ENCODE measurements at places on chromosomes 11 and 22.

DNA sequence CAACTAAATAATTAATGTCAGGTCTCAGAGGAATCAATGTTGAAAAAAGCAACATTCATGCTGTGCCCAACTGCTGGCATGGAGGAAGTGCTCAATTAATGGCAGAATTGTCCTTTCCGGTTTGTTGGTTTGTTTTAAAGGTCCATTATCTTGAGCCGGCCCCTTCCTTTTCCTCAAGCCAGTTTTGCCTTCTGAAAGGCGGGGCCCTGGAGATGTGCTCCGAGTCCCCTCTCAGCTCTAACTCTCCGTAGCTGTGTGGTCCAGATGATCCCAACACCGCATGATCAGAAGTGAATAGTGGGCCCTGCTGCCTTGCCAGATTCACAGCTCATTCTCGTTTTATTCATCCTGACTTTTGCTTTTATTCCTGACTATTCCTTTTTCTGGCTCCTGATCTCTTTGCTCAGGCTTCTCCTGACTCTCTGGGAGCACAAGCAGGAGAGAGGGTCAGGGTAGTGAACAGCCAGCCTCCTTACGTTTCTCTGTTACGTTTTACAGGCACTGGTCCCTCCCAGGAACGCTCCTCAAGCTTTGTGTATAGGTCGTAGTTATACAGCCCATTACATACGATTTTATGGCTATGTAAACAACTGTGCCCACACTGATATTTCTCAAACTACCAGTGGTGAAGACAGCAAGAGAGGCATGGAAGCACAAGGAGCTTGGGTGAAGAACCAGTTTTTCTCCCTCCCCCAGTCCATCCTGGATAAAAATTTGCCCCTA lies 265.9 kb downstream of the LARGE1 start:
- no peak for DNase-seq

DNA sequence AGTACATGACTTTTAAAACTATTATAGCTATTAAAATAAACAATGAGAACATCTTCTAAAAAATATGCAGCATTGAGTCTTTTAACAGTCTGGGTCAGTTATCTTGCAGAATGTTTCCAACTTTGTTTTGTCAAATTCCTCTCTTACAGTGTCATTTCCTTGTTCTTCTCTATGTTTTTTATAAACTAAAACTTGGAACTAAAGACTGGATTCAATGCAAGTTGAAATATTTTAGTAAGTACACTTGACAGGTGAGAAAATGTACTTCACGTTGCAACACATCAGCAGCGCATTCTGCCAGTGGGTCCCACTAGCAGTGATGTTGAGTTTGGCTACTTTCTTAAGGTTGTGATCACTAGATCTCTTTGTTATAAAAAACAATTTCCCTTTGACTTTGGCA lies 1407.6 kb upstream of the RAG2 start:
- DNase-seq: no peak

DNA sequence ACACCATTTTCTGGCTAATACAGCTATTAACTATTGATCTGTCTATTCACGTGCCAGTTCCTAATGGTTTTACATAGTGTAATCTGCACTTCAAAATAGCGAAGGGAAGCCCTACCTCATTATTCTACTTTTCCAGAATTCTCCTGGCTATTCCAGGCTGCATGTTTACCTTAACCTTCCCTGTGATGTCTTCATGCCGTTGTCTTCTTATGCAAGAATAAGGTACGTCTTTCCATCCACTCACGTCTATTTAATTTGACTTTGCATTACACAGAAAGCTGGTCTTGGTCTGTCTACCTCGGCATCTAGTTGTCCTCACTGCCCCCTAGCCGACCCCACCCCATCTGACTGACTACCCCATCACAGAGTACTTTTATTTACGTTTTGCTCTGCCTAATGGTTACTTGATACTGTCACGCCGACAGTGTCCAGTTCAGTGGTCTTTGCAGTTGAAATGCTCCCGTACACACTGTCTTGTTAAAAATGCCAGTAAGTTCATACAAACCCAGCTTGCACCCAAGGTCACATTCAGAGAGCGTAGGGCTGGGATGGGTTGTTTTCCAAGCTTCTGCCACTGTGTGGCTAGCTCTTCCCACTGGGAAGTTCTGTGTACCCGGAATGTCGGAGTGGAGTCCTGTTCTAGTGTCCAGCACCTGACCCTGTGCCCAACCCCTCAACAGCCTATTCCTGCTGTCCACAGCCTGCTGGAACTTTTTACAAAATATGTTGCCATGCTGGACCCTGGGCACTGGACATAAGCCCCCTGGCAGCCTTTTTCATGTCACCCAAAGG lies 15.0 kb downstream of the NEAT1 start:
- DNase-seq: no peak

DNA sequence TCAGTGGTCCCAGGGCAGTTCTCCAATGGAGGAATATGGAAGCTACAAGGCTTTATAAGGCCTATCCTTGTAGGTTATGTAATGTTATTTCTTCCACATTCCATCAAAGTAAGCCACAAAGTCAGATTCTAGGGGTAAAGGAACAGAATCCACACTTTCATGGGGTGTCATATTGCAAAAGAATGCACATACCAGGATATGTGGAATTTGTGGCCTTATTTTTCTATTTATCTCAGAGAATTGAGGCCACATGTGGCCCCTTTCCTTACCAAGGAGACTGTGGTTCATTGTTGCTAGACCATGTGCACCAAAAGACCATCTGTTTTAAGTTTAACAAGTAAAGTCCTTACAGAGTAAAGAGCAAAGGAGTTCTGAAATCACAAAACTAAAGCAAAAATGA lies 12.9 kb downstream of the LRRC4C start:
- DNase-seq: no peak

DNA sequence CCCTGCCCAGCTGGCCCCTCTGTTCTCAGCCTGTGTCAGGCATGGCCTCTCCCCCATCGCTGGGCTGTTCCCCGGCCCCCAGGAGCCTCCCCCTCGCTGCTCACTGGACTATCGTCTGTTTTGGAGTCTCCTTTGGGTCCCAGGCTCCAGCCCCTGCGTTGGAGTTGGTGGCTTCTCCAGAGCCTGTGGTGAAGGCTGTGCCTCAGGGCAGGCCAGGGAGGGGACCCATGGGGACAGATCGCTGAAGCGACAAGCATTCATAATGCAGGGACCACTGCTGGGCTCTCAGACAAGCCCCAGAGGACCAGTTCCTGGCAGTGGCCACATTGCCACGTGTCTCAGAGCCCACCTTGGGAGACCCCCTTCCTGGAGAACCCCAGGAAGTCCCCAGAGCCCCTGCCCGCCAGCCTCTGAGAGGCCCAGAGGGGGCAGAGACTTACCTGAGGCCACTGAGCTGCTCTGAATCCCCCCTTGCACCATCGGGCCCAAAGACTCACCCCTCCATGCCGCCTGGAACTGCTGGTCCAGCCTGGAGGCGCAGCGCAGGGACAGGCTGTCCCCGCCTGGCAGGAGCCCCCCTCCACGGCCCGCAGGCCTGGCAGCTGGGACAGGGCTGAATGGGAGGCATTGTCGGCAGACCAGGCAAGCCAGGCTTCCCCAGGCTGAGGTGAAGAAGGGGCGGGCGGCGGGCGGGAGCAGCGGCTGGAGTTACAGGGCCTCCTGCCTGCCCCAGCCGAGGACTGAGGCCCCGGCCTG lies at the start of gene CHADL:
Gene CHADL, minus strand, starts transcription at position 555 of the 756 bp plus-strand sequence. Its CDS starts 50 bp downstream, at position 505.
- no peak for DNase-seq

DNA sequence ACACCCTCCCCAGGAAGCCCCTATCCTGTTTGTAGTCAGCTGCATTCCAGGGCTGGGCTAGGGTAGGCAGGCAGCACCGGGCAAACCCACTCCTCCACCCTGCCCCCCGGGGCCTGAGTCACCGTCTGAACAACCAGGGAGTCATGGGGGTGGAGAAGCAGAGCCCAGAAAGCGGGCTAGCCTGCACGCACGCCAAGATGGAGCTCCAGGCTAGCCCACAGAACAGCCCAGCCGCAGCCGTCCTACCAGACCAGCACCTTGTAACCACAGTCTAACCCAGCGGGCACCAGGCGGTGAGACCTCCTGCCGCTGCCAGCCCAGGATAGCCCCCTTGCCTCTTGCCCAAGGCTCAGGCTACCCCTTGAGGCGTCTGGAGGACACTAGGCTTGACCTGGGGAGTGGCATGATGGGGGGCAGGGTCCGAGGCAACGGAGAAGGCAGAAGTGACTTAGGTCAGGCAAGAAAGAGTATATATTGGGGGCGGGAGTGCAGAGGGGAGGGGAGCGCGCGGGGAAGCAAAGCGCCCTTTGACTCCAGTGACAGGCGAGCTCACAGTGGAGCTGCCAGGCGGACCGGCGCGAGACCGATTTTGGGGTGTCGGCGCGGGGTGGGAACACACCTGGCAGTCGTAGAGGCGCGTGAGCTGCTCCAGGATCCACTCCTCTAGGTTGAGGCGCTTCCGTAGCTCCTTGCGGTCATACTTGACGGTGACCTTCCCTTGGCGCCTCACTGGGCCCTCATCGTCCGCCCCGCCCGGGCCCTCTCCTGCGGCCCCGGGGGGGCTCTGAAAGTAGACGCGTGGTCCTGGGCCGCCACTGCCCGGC lies 734 bp downstream of the PPP1R14B start:
- peak; percentile 71 for DNase-seq

DNA sequence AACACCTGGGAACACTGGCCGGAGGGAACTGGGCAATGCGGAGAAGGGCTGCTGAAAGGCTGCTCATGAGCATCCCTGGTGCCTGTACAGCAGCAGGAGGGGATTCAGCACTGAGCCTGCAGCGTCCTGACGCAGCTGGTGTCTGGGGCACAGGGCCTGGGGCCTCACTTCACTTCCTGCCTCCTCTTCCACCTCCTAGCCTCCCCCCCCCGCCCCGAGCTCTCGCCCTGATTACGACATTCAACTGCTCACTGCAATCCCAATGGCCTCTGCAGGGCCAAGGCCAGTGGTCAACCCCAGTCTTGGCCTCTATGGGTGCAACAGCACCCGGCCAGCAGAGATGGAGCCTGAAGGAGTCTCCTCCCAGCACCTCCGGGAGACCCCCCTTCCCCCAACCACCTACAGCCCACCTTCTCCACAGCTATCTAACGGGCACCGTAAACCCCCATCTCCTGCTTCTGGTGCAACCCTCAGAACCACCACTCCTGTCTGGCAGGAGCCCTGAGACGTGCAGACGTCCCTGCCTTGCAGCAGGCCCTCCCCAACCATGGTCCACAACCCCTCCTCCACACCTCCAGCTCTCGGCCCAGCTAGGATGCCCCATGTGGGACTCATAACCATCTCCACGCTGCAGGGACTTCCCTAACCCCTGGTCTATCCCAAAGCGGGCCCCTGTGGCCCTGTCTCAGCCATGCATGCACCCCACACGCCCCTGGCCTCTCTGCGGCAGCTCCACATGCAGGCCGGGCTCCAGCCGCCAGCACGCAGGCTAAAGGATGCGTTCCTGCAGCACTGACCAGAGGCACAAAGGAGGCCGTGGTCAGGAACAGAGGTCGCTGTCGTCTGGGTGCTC lies 38.2 kb downstream of the BRD1 start:
- no peak for DNase-seq

DNA sequence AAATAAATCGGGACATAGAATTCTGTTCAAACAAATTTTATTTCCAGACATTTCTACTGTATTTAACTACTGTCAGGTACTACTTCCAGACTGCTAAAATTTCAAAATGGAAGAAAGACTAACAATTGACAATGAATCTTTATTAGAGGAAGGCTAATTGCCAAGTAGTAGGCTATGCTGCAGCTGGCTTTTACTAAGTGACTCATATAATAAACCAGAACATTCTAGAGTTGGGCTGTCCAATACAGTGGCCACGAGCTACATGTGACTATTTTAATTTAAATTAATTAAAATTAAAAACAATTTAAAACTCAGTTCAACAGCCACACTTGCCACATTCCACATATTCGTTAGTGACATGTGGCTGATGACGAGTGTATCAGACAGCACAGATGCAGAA lies 27.6 kb downstream of the CHKA start:
- no peak for DNase-seq

DNA sequence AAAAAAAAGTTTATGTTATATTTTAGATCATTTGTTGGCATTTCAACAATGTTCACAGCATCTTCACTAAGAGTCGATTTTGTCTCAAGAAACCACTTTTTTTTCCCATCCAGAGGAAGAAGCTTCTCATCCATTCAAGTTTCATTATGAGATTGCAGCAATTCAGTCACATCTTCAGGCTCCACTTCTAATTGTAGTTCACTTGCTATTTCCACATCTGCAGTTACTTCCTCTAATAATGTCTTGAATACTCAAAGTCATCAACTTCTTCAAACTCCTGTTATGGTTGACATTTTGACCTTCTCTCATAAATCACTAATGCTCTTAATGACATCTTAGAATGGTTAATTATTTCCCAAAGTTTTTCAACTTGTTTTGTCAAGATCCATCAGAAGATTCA lies 61.3 kb upstream of the CHORDC1 start:
- no peak for DNase-seq

- DNase-seq: no peak
Measured at GRCh38 chr11:118180300-118180703, 3.9 kb upstream of the SCN2B start.

DNA sequence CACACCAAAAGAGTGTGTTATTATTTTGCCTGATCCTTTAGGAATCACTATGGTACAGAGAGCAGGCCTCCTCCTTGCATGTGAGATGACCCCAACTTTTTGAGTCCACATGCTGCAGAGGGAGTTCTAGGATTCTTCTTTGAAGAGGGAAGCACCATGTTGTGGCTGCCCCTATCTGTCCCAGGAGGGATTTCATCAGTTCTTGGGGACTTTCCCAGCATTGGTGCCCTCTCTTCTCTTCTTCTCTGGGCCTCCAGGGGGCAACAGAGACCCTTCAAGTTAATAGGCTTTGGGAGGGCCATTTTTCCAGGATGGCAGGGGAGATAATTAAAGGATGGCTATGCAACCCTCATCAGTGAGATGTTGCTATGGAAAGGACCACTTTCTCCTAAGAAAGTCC lies 3.6 kb downstream of the MMP1 start:
- DNase-seq: no peak

- no peak for DNase-seq
Measured at GRCh38 chr11:125371431-125371935, 124.6 kb downstream of the FEZ1 start.

- DNase-seq: no peak
Measured at GRCh38 chr22:38760477-38761201, 4.8 kb upstream of the SUN2 start.

- DNase-seq: no peak
Measured at GRCh38 chr11:125156346-125157117, 8.0 kb upstream of the PKNOX2 start.

DNA sequence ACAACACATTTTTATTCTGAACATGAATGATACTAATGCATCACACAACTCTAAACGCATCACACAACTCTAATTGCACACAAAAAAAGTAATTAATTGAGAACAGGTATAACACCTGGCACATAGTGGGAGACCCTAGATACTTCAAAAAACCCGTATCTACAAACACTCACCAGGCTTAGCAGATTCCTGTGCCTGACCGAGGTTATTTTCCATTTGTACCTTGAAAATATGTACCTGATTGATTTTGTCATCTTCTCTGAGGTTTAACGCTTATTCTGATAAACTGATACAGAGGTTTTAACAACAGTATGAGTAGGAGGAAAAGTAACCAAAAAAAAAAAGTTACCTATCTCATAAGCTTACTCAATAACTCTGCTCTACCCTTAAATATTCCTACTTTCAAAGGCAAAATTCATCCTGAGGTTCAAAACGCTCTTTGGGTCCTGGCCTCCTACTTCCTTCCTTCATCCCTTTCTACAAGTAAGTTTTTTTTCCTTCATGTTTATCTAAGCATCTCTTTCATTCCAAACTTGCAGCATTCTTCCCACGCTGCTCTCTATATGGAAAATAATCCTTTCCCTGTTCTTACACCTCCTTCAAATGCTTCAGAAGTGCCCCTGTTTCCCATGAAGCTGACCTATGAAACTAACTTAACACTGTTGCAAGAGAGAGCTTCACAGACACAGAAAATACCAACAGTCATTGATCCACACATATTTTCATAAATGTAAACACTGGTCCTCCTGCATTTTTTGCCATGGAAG lies 73.3 kb downstream of the ETS1 start:
- no peak for DNase-seq
